Activated CD8-positive, alpha-beta T cell treated with anti-CD3 and anti-CD28 coated beads for 36 hours (primary cell): ENCODE measurements at places on chromosomes 2 and 18. TPM values are rescaled to one million over a fixed set of nuclear protein-coding genes. Genes with fewer than 3 reads are reported as not detected.

GRCh38 chr2:9944330-9944758, 7.1 kb upstream of the GRHL1 start:
- no peak for DNase-seq

DNA sequence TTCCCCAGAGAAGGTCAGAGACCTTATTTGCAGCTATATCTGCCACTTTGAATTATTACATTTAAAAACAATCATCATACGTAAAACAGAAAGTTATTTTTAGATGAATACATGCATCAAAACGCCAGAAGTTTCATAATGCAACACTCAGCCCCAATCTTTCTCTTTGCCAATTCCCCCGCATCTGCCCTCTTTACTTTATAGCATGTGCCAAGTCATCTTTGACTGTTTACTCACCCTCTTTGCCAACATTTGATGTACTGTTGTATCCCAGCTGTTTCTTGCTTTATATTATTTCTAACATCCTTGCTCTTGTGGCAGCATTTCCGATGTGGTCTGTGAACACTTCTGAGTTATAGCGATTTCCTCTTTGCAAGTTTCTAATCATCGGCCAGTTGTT, 86.2 kb downstream of the CRIM1 start:
- no peak for DNase-seq

DNA sequence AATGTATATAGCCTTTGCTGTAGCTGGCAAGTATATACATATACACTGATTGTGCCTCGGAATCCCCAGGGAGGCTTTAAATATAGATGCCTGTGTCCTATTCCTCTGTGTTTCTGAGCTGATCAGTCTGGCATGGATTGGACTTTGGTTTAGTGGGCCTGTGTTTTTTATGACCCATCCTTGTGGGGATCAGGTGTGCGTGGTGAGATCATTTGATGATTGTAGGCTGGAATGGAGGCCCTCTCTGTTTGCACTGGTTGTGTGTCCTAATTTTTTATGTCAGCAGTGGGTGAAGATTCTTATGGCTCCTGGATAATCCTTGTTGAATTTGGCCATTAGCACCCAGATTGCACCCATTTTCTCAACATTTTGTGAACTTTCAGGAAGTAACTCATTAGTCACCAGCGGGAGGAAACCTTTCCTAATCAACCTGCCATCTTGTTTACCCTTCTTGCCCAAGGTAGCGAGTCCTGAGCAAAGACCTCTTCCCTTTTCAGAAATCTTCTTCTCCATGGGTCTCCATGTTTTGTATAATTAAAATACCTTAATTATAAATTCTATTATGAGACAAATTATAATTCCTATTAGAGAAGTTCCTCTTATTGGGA, 75.8 kb downstream of the UGGT1 start:
- no peak for DNase-seq

- DNase-seq = no peak
Measured at GRCh38 chr2:54760310-54760709, 36.8 kb downstream of the EML6 start.

GRCh38 chr18:70036771-70037347, 89.2 kb upstream of the CD226 start:
- no peak for DNase-seq

GRCh38 chr2:152861349-152861942, 143.0 kb downstream of the ARL6IP6 start:
- peak; percentile 41 for DNase-seq

DNA sequence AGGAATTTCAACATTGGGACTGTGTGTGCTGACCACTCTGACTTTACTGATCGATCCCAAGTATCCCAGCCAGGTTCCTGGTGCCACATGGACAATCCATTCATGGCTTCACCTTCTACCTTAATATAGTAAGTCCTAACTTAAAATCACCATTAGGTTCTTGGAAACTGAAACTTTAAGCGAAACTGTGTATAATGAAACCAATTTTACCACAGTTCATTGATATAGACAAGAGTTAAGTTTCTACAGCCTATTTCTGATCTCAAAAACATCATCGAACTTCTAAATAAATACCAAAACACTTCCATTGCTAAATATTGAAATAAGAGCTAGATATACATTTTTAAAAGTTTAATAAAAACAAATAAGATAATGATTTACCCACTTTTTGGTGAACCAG, 4.4 kb upstream of the EXOC6B start:
- DNase-seq = no peak

GRCh38 chr2:19228715-19229114, 129.7 kb downstream of the OSR1 start:
- DNase-seq = no peak

GRCh38 chr2:204827701-204828590, 282.7 kb downstream of the PARD3B start:
- DNase-seq = no peak

DNA sequence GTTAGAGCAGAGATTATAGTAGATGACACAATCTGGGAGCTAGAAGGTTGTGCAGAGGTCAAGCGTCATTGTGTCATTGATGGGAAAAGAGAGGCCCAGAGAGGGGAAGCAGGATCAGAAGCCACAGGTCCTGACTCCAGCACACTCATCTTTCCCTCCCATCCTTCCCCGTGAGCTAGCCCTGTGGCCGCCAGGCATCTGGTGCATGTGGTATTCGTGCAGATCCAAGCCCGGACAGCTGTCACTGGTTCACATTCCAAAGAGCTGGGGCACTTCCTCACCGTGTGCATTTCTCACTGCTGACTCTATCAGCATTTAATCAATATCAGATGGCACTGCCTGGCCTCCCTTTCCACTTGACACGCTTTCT, 94.1 kb upstream of the THOC1 start:
- no peak for DNase-seq

The RUFY4 gene
- 0.88 TPM for total RNA-seq

The MC5R gene
- total RNA-seq = not detected

The FAM110C gene
- 0.96 TPM for total RNA-seq

- DNase-seq = no peak
Measured at GRCh38 chr18:11047156-11047555, 102.2 kb downstream of the PIEZO2 start.

The ARHGAP25 gene
- total RNA-seq = 61.5 TPM

DNA sequence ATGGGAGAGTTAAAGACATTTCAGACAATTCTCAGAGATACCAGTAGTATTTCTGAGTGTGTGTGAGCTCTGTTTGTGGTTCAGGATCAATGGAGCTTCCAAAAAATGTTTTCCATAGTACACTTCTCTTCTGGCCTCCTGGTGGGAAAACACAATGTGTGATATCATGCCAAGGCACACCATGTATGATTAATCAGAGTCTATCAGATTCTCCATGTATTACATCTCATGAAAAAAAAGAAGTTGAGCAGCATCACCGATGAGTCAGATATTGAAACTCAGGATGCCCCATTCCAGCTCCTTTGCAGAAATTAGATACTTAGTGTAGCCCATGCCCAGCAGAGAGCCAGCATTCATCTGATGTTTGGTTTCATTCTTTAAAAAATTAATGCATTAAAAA, 620.3 kb upstream of the POU3F3 start:
- DNase-seq = no peak

GRCh38 chr2:11140492-11140891, 14.8 kb upstream of the SLC66A3 start:
- no peak for DNase-seq

GRCh38 chr2:102434655-102435381, 11.9 kb downstream of the IL18RAP start:
- DNase-seq = peak; percentile 53

- no peak for DNase-seq
Measured at GRCh38 chr18:64207820-64208219, 58.9 kb upstream of the LINC00305 start.

The LYPD1 gene
- not detected for total RNA-seq

The SLC5A7 gene
- total RNA-seq = not detected

DNA sequence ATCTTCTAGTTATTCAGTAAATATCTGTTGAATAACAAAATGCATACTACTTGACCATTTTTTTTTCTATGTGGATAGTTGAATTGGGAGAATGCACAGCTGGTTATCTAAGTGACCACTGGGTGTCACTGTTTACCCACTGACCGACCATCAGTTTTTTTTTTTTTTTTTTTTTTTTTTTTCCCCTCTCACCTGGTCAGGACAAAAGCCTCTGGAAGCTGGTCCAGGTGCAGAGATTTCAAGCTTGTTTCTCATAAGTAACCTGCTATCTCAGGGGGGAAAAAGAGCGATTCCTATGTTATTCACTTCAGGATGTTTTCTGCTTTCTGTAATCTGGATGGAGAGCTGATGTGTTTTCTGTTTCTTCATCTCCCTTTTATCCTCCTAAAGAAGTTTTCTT, 256.0 kb downstream of the DCDC2C start:
- DNase-seq = peak; percentile 7
